Activated naive CD4-positive, alpha-beta T cell (primary cell): ENCODE measurements at places on chromosomes 1 and 21.

- no peak for DNase-seq
Observed at GRCh38 chr1:25253911-25254310, 6.7 kb upstream of the RSRP1 start.

GRCh38 chr1:220028346-220028895 is 17.9 kb downstream of the EPRS1 start:
- no peak for DNase-seq

GRCh38 chr1:112706505-112707220 is at the start of gene RHOC:
RHOC (minus strand) TSS chr1:112707127; CDS start chr1:112703799, 3,328 bp downstream.
- no peak for DNase-seq

GRCh38 chr21:38188037-38188436 is 68.8 kb upstream of the KCNJ15 start:
- DNase-seq = no peak

DNA sequence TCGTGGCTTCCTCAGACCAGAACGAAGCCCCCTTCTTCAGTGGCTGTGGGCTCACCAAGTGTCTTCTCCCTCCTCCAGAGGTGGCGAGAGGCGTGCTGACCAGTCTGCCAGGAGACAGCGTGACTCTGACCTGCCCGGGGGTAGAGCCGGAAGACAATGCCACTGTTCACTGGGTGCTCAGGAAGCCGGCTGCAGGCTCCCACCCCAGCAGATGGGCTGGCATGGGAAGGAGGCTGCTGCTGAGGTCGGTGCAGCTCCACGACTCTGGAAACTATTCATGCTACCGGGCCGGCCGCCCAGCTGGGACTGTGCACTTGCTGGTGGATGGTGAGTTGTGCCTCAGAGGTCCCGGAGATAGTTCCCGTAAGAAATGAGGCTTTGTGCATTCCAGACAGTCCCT is 24.0 kb downstream of the IL6R start:
- no peak for DNase-seq
